ENCODE measurements at places on chromosomes 6 and 20.

GRCh38 chr20:4689220-4689619 lies 32.5 kb upstream of the PRND start:
- no peak for DNase-seq

DNA sequence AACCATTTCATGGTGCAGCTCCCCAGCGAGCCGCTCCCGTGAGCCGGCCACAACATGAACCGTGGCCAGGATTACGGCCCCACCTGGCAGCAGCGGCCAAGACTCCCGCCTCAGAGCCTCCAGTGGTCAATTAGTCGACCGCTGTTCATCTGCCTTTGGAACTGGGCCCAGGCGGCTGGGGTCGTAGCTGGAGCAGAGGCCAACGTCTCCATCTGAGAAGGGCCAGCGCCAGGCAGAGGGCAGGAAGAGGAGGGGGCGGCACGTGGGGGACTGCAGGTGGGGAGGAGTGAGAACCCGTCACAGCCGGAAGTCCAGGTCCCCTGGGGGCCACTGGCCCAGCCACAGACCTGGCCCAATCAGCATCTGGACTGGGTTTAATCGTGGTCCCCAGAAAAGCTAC lies 184.3 kb downstream of the TAF4 start:
- no peak for DNase-seq

DNA sequence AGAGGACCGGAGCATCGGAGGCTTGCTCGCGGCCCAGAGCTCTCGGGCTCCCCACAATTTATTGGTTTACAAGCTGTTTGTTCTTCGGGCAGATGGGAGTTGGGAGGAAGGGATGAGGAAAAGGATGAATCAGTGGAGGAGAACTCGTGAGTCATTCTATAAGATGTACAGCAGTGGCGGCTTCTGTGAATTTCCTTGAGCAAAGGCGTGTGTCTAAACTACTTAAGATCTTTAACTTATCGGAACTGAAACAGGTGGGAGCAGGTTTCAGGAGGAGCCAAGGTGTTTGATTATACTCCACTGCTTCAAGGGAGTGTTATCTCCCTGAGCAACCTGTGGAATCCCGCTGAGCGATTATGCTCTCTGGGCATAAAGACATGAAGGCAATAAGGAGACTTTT lies 50.5 kb upstream of the IBTK start:
- no peak for DNase-seq

DNA sequence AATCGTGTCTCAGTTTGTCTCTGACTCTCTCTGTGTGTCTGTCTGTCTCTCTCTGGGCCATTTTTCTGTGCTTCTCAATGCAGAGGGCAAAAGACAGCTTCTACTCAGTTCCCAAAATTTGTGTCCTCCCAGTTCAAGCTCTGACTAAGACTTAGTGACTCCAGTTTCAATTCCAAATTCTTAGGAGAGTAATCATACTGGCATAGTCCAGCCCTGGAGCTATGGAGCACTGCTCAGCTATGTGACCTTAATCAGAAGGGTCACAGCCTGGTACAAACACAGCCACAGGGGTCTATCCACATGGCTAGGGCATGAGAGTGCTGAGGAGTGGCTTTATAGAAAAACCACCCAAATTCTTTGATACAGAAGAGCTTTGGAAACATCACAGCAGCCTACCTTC lies 91.9 kb downstream of the FOXF2 start:
- no peak for DNase-seq

DNA sequence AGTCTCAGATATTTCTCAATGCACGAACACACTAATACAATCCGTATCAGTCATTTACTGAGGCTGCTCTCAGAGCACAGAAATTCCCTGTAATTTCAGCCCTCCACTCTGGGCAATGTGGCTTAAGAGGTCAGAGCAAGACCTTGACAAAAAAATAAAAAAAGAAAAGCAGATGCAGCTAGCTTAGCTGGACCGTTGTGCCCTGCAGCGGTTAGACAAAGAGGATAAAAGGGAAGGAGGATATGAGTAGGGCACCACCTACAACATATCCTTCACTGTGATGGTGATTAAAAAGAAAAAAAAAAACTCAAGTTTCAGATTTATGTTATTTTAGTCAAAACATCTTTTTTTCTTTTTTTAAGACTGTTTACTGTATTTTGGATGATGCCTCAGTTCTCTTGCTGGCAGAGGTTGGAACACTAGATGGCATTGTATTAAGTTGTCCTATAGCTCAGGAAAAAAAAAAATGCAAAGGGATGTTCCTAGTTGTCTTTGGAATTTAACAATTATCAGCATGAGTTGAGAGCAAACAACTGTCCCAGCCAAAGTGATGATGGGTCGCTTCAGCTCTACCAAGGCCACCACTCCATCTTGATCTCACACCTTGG lies 59.9 kb downstream of the ANKEF1 start:
- no peak for DNase-seq

Data from NCI-H510A (cell line).